ENCODE measurements at places on chromosomes 3 and 15. TPM values are rescaled to one million over a fixed set of nuclear protein-coding genes. Genes with fewer than 3 reads are reported as not detected.
A peak's percentile ranks its signal among the peaks of the same experiment; 100 is the strongest.

The AMT gene
- polyA plus RNA-seq = 46.1 TPM

The GORASP1 gene
- polyA plus RNA-seq = 59.3 TPM

The UBE2Q2 gene
- polyA plus RNA-seq = 55.8 TPM

The RGMA gene
- 7.7 TPM for polyA plus RNA-seq

The MFAP1 gene
- 81.8 TPM for polyA plus RNA-seq

DNA sequence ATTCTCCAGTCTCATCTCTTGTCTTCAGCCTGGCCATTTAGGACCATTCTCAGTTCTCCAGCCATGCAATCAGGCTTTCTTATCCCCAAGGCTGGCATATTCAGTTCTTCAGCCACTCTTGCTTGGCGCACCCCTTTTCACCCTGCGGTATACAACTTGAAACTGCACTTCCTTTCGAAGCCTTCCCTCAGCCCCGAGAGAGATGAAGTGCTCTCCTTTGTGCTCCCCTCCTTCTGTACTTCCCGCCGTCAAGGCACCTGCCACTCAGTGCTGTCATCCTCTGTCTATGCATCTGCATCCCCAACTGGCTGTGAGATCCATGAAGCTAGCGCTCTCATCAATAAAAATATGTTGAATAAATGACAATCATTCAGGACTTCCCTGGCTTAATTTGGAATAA is 45.7 kb downstream of the MORC1 start:
- no peak for DNase-seq

DNA sequence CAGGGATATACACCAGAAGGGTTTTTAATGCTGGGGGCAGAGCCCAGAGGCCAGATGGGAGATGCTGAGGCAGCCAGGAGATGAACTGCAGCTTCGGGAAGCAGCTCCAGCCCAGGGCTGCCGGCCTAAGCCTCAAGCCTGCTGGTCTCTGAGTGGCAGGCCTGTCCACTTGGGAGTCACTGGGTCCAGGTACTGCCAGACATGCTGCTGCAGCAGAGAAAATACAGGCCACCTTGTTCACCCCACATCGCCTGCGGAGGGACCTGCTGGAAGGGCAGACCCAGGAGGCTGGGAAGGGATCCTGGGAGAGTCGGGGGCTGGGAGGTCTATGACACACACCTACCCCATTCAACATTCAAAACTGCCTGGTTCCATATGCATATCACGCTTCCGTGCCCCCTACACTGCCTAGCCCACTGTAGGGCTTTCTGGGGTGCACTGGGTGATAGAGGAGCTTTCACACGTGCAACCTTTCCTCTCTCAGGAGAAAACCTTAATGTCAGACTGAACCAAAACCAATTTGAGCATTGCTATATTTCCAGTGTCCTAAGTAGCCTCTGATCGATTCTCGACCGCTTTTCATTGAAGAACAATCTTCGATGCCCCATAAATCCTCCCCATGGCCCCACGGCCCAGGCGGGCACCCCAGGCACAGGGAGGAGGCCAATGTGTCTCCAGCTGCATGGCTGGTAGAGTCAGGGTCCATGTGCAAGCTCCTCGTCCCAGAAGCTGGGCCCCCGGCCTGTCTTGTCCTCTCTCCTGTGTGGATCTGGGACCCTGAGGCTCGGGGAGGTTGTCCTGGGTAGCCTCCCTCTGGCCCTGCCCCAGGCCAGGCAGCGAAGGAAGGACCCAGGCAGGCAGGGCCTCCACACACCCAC is 147.4 kb downstream of the ATP10A start:
- DNase-seq = no peak

DNA sequence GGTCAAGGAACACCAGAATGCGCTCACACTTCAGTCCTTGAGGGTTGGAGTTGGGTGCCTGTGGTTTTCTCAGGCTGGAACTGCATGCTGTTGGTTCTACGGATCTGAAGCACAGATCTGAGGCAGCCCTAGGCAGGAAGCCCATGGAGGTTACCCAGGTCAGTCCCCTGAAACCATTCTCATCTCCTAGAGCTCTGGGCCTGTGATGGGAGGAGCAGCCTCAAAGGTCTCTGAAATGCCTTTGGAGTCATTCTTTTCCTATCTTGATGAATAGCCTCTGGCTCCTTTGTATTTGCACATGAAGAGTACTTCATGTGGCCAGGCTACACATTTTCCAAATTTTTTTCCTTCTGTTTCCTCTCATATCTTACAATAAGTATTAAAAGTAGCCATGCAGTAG is 179.3 kb upstream of the UBE2E1 start:
- no peak for DNase-seq

DNA sequence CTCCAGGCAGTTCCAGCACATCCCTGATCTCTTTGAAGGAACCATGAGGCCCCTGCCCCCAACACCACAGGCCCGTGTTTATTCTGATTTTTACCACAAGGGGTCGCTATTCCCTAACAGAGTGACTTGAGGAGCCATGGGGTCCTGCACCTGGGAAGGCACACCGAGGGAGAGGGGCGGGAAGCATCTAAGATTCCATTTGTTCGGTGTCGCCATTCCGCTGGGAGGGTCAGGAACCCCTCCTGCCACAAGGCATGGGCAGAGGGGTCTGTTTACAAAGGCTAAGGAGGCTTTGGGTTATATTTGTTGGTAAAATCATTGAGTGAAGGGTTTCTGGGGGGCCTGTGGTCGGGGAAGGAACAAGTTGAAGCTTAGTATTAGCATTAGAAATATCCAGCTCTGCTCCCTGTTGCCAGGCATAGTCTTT is 77.1 kb downstream of the WDR76 start:
- peak; percentile 49 for DNase-seq

DNA sequence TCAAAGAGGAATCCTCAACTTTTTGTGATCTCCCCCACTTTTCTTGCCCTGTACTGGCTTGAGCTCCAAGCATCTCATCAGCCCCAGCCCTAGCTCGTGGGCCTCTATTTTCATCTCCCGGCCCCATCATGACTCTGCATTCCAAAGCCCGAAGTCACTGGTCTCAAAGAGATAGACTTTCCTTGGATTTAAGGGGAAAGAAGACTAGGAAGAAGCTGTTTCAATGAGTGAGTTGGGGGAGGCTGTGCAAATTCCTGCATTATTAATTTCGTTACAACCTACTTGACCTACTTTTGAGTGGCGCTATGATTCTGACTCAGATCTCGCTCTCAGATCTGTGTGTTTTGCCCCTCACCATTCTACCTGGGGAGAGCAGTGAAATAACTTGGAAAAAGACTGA is 266.6 kb upstream of the TBL1XR1 start:
- no peak for DNase-seq

- DNase-seq = no peak
These were observed 37.0 kb downstream of the ABHD2 start for GRCh38 chr15:89125088-89125826.

GRCh38 chr15:40769274-40770146 is at the start of gene C15orf62:
Gene C15orf62, plus strand, starts transcription at chr15:40769980. Its CDS starts 516 bp downstream, at chr15:40770496.
- no peak for DNase-seq

DNA sequence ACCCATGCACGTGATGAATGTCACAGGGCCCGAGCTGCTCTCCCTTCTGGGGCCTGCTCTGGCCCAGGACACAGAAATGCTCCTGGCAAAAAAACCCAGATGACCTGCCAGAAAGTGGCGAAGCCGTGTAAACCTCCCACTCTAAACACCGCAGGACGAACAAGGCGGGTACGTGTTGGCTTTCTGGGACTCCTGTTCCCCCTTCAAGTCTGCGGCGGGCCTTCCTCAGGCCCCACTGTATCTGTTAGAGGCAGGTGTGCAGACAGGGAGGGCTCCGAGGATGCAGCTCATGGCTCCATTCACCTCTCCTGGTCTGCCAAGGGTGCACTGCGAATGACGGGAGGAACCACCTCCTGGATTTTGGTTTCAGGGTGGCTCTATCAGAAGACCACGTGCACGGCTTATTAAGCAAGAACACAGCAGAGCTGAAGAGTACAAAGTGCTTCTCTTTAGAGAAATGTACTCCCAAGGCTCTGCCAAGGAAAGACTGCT is 173.8 kb downstream of the ADAMTS17 start:
- DNase-seq = no peak

- DNase-seq = no peak
These were observed 3.9 kb downstream of the CIAO2A start for GRCh38 chr15:64089543-64090280.

GRCh38 chr3:140250010-140250855 is 315.2 kb downstream of the CLSTN2 start:
- no peak for DNase-seq

- DNase-seq = no peak
These were observed 36.5 kb upstream of the DUSP7 start for GRCh38 chr3:52092891-52093290.

DNA sequence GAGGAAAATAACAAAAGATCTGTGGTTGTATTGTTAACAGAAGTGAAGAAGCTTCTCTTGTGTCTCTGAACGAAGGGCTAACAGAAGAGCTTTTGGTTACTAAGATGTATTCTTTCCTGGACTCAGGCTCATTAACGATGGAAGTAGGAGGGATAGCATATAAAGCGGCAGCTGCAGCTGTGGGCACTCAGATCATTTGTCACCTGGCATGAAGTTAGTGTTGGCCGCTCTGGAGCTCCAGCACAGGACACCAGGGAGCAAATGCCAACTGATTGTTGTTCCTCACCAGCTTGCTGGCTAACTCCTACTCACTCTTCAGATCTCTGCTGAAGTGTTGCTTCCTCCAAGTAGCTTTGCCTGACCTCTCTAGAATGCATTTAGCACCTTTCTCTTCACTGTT is 15.5 kb upstream of the SLITRK3 start:
- no peak for DNase-seq

GRCh38 chr15:93859176-93859575 is 372.2 kb upstream of the MCTP2 start:
- DNase-seq = no peak

DNA sequence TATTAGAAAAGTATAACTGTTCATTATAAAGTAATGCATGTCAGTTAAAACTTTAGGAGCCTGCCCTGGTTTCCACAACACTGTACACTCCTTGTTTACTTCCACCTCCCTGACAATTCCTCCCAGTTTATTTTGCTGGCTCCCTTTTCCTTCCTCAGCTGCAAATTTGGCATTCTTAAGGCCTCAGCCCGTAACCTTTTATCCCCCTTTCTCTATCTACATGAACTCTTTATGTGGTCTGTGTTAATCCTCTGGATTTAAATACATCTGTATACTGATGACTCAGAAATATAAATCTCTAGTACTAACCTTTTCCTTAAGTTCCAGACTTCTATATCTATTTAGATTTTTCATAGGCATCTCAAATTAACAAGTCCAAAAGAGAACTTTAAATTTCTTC is 143.6 kb downstream of the OTOL1 start:
- no peak for DNase-seq

- no peak for DNase-seq
These were observed 79.9 kb downstream of the GTPBP8 start for GRCh38 chr3:113070681-113071113.

- DNase-seq = peak; percentile 12
These were observed 559 bp downstream of the SENP5 start for GRCh38 chr3:196868297-196868661.

DNA sequence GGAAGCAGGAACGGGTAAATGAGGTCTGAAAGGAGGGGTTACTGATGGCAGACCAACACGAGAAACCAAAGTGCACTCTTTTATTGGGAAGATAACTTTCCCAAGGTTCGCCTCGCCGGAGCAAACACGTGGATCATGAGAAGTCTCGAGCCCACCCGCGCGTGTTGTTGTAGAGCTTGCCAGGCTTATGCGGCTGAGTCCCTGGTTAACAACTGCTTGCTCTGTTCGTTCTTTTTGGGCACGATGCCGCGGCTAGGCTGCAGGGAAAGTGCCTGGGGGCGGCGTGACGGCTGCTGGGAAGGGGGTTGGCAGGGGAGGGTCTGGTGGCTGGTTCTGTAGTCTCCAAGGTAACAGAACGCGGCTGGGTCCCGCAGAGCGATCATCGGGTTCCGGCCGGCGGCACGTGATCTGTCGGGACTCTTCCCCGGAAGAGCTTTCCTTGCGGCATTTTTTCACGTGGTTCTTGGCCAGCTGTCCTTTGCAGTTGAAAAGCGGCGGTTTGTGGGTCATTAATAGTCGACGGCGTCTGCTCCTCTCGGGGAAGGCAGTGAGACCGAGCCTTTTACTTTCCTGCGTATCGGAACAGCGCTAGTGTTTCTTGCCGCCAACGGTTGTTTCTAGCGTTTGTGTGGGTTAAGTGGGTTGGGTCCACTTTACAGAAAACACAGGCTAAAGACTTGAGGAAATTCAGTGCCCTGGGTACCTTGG is 1.5 kb downstream of the MGA start:
- peak; percentile 57 for DNase-seq

DNA sequence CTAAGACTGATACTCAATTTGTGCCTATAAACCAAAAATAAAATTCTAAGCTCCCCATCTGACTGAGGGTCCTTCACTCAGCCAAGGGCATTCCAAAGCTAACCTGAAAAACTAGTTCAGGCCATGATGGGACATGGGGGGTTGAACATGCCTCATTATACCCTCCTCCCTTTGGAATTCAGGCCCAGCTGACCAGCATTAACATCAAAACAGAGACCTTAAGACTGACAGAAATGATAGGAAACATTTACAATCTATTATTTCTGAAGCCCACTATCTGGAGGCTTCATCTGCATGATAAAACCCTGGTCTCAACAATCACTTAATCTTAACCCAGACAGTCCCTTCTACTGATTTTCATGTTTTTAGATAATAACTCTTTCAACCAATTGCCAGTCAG is 140.4 kb downstream of the ANO10 start:
- no peak for DNase-seq

DNA sequence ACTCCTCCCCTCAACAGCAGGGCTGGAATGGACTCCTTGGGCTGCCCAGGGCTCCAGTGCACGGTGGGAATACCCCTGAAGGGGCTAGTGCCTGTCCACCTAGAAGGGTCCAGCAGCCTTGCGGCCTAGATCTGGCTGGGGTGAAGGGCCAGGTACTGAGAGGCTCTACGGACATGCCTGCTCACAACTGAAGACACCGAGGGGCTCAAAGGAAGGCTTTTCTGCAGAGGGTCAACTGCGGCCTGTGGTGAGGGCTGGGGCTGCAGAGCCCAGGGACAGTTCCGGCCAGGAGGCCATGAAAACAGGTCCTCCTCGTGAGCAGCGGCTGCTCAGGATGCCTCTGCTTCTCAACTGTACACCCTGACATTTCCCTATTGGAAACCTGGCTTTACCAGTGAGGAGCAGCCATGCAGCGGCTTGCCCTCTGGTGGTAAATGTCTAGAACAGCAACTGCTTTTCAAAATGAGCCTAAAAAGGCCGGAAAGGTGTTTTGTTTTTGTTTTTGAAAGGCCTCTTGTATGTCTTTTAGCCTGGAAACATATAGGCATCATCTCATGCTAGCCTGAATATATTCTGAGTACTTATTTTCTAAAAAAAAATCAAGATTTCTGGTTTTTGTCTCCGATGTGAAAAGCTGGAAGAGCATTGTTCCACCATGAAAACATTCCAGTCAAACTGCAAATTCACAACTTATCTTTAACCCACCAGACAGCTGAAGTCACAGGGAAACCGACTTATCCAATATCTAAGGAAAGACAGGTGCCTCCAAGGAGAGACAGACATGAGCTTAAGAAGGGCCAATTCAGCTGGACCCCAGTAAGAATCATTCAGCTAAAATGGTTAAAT is 163.4 kb downstream of the KLF13 start:
- DNase-seq = no peak

- no peak for DNase-seq
These were observed 24.6 kb upstream of the DMXL2 start for GRCh38 chr15:51647128-51647562.

Data from right renal cortex interstitium (tissue), 3 donors.